Suppressor macrophage treated with lipopolysaccharide for 1 hour (primary cell): ENCODE measurements at places on chromosomes 13 and 19.

DNA sequence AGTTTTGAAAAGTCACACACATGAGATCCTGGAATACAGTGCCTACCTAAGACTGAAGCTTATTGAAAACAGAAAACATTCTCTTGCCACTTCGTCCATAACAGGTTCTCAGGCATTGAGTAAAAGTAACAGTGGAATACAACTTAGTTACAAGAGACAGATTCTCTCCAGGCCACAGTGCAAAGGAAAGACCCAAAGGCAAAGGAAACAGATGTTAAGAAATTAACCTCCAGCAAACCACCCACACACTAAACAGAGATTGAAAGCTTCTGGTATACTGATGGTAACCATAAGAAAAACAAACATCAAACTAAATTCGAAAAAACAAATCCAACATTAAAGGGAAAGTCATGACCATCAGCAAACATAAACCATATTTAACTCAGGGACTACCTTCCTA lies 914.7 kb downstream of the SLITRK5 start:
- DNase-seq, result no peak

GRCh38 chr19:15776991-15777970 lies 10.2 kb upstream of the OR10H5 start:
- peak; percentile 34 for DNase-seq

DNA sequence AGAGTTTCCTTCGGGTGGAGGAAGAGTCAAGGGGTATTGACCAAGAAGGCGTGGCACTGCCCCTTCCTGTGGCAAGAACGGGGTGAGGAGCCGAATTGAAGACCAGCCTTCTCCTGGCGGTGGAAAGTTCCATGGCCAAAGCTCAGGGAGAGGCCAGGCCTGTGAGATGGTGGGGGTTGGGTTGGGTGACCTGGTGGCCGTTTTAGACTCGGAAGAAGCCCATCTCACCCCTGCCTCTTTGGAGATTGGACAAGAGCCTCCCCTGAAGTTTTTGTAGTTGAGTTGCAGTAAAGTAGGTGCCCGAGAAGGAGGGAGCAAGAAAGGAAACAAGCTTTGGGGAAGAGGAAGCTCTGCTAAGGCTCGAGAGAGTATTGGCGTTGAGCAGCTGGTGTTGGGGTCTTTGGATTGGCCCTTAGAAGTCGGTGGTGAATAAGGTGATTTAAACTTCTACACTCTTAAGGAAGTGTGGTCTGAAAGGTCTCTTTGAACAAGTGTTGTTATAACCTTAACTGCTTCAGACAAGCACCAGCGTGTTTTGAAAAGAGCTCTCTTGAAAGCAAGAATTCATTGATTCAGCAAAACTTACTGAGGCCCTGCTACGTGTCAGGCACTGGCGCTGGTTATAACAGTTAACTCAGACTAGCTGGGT lies 964 bp downstream of the SPINT2 start:
- DNase-seq, result no peak

DNA sequence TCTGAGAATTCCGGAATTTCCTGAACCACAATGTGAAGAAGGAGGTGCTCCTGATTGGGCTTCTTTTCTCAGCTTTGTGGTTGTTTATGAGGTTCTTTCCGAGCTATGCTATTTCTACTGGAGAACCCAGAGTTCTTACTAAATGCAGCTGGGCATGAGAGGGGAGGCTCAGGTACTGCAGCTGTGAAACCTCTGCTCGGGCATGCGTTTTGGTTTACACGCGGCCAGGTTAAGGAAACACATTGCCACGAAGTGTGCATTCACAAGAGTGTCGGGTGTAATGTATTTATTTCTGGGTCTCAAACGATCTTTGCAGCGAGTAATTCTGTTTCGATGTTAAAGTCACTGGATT lies 661 bp upstream of the MIR17HG start:
- peak; percentile 22 for DNase-seq

DNA sequence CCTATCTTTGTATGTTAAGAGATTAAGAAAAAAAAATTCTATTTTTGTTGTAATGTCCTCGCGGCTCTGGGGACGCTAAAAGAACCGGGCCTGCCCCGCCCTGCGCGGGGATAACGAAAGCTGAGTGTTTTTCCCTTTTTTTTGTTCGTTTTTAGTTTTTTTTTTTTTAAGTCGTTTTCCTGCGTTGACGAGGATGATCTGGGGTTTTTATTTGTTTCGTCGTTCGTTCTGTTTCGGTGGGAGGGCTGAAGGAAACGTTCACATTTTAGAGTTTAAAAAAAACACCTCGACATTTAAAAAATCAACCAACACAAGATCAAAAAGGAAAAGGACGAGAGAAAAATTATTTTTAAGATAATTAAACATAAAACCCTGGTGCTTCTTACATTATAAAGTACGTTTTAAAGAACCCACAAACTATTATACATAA lies 5.6 kb downstream of the LYL1 start:
- peak; percentile 80 for DNase-seq

DNA sequence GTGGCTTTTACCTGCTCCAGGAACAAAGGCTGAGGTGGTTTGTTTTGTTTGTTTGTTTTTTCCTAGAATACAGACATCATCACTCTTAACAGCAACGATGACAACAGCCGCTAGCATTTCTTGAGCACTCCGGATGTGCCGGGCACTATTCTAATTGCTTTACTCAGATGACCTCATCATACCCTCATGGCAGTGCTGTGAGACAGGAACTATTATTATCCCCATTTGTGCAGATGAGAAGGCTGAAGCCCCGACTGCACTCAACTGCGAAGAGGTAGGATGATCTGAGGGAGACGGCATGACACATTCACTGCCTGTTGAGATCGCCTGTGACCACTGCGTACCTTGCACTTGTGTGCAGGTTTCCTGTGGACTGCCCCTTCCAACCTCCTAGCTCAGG lies 66.5 kb downstream of the CCDC70 start:
- no peak for DNase-seq

- DNase-seq, result peak; percentile 29
Observed at GRCh38 chr13:23087880-23088279, 92.9 kb upstream of the SGCG start.

GRCh38 chr13:62250501-62251201 lies 835.0 kb upstream of the PCDH20 start:
- no peak for DNase-seq

- DNase-seq, result peak; percentile 64
Observed at GRCh38 chr13:20492641-20493040, 33.0 kb downstream of the CRYL1 start.

DNA sequence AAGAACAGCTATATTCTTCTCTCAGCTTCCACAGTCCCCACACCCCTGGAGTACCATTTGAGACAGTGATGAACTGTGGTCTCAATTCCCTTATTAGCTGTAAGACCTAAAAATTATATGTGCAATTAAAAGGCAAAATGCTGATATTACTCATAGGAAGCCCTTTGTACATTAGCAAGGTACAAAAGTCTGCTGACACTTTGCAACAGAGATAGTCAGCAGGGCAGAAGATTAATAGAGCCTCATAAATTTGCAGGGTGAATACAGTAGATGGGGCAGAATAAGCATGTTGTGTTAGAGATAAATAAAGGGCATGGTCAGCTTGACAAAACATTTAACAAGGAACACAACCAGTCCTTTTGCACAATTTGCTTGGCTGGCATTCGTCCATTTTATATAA lies 210.0 kb upstream of the OBI1 start:
- DNase-seq, result no peak

GRCh38 chr13:93290503-93290902 lies 63.9 kb downstream of the GPC6 start:
- no peak for DNase-seq

GRCh38 chr19:32773126-32773525 lies 53.6 kb downstream of the TDRD12 start:
- DNase-seq, result no peak

GRCh38 chr13:69565334-69565733 lies 542.3 kb upstream of the ATXN8OS start:
- DNase-seq, result peak; percentile 1

GRCh38 chr19:7230826-7231225 lies 63.4 kb downstream of the INSR start:
- DNase-seq, result no peak

DNA sequence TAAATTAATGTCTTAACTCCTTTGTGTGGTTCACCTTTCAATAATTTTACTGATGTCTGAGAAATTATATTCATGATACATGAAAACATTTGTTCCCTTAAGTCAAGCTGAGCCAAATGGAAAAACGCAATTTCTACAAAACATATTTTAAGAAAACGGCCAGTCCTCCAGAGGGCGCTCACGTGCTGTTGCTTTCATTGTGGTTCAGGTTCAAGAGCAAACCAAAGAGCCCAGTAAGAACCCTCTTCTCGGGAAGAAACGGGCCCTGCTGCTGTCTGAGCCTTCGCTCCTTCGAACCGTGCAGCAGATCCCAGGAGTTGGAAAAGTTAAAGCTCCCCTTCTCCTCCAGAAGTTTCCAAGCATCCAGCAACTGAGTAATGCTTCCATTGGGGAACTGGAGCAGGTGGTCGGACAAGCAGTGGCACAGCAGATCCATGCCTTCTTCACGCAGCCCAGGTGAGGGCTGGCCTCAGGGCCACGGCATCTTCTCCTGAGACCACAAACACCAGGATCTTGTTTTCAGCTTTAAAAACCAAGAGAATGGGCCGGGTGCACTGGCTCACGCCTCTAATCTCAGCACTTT lies 4.3 kb downstream of the FAAP24 start:
- peak; percentile 77 for DNase-seq

DNA sequence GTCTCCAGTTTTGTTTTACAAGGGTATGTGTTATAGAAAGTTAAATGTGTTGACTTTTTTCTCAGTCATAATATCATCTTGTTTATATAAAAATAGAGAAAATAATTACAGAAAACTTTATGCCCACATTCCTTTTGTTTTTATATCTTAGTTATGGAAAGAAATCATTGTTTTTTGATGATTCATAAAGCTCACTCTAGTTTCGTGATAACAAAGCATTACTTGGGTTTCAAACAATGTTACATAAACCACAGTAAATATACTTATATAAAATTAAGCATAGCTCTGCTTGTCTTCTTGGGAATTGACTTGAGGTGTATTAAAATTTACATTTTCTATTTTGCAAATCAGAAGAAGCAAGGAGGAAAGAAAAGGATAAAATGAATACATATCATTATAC lies 111.8 kb downstream of the SGCG start:
- DNase-seq, result no peak

DNA sequence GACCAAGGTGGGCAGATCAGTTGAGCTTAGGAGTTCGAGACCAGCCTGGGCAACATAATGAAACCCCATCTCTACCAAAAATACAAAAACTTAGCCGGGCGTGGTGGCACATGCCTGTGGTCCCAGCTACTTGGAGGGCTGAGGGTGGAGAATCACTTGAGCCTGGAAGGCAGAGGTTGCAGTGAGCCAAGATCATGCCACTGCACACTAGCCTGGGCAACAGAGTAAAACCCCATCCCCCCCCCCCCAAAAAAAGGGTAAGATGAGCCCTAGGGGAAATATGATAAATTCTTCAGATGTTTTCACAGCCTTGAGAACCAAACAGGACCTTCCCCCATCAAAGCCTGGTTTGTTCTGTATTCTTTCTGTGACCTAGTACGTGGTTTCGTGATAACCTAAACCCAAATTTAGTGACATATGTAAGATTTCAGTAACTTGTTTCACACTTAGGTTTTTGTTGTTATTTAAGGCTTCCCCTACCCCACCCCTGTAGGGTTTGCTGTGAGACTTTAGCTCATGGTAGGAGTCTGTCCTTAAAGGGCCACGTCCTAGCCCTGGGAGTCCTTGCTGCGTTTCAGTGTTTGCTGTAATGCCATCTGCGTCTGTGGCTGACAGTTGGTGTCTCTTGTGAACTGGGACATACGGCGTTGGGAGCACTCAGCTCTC lies 49.6 kb downstream of the MYO9B start:
- no peak for DNase-seq

DNA sequence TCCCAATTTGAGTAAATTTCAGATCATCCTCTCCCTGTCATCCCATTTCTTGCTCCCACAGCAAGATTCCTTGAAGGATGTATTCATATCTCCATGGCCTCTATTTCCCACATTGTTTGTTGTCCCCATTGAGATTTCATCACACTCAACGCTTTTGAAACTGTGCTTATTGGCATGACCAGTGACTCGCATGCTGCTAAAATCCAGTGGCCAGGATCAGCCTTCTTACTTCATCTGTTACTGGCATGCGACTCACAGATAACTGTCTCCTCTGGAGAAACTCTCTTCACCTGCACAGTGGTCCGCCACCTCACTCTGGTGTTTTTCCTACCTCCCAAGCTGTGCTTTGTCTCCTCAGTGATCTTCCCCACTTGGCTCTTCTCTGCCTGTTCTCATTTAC lies 95.8 kb downstream of the WASF3 start:
- DNase-seq, result no peak

GRCh38 chr19:15576526-15577156 lies 38.4 kb upstream of the CYP4F8 start:
- no peak for DNase-seq

GRCh38 chr13:91154558-91155353 lies 192.7 kb upstream of the MIR17HG start:
- DNase-seq, result peak; percentile 88

- no peak for DNase-seq
Observed at GRCh38 chr19:19232261-19232721, 20.5 kb downstream of the NCAN start.

GRCh38 chr19:8302734-8303133 lies 5.4 kb downstream of the CD320 start:
- no peak for DNase-seq

GRCh38 chr13:94661406-94661805 lies 50.9 kb downstream of the SOX21 start:
- DNase-seq, result no peak

- no peak for DNase-seq
Observed at GRCh38 chr13:51976423-51976822, 34.8 kb downstream of the ATP7B start.

DNA sequence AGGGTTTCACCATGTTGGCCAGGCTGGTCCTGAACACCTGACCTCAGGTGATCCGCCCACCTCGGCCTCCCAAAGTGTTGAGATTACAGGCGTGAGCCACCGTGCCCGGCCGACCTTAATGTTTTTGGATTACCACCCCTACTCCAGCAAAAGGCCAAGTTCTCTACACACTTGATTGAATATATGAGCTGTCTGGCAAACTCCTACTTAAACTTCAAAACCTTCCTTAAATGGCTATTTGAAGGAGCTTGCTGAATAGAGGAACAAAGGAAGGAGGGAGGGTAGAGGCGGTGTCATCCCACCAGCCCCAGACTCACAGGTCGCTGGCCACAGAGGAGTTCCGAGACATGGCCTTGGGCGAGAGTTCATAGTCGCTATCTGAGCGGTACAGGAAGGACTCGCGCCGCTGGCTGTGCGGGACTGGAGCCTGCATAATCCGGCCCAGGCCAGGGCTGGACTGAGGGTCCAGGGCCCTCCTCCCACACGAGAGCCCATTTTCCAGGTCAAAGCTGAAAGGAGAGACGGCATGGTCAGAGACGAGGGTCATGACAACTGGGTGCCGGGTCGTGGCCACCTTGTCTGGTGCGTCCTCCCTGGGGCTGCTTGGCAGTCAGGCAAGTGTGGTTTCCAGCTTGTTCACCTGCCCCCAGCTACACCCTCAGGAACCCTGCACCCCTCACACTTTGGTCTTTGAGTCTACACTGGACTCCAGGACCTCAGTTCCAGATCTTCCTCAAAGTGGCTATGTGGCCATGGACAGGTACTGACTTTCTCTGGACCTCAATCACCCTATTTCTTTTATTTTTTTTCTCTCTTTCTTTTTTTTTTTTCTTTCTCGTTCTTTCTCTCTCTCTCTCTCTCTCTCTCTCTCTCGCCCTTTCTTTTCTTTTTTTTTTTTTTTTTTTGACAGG lies 4.2 kb downstream of the PDE4C start:
- DNase-seq, result no peak

GRCh38 chr19:50430888-50431342 lies 1.8 kb upstream of the MYBPC2 start:
- DNase-seq, result no peak

- DNase-seq, result no peak
Observed at GRCh38 chr13:79197933-79198332, 208.1 kb downstream of the RBM26 start.

- DNase-seq, result no peak
Observed at GRCh38 chr13:67367399-67367798, 137.3 kb upstream of the PCDH9 start.
